AG04450 (cell line): ENCODE measurements at places on chromosomes 12 and 14.

DNA sequence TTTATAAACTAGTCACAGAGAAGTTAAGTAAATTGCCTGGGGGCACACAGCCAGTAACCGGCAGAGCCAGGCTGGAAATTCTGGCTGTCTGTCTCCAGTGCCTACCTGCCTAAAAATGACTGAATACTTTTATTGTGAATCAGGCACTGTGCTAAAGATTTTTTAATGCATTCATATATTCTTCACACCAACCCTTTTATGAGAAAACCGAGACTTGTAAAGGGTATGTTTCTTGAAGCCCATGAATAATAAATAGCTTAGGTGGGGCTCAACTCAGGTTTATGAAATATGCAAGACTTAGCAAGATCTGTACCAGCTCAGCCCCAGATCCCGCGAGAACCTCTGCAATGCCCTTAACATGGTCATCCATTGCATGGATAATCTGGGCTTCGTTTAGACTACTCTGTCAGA is 60.8 kb downstream of the TMCC3 start:
- no peak for DNase-seq

DNA sequence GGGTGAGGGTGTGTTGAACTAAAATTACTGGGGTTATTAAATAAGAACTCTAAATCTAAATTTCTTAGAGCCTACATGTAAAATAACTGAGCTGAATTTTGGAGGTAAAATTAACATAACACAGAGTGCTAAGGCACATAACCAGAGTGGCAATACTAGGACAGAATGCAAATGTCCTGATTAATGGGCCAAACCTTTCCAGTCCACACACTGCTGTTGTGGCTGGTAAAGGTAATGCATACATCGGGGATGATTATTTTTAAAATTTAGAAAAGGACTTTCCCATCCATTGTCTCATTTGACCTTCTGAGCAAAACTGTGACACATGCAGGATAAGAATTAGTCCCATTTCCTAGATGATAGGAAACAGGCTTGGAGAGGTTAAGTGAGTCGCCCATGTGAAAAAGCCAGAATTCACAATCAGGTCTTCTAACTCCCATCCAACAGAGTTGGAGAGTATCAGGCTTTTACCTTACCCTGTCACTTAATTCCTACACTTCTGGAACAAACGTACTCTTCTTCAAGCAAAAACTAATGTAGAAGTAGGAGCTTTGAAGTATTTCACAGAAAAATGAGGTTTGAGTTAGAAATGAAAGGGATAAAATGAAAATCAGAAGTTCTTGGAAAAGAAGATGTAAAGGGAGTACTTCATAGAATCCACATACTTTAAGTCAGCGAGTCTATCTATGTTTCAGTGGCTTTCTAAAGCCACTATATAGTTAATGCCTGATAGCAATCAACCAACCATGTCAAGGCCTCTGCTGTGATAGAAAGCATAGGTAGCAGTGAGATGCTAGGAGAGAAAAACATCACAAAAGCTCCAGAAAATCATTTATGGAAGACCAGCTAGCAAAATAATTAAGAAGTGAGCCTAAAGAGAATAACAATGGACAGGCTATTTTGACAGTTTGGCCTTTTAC is 334.9 kb upstream of the DIO2 start:
- DNase-seq = no peak

DNA sequence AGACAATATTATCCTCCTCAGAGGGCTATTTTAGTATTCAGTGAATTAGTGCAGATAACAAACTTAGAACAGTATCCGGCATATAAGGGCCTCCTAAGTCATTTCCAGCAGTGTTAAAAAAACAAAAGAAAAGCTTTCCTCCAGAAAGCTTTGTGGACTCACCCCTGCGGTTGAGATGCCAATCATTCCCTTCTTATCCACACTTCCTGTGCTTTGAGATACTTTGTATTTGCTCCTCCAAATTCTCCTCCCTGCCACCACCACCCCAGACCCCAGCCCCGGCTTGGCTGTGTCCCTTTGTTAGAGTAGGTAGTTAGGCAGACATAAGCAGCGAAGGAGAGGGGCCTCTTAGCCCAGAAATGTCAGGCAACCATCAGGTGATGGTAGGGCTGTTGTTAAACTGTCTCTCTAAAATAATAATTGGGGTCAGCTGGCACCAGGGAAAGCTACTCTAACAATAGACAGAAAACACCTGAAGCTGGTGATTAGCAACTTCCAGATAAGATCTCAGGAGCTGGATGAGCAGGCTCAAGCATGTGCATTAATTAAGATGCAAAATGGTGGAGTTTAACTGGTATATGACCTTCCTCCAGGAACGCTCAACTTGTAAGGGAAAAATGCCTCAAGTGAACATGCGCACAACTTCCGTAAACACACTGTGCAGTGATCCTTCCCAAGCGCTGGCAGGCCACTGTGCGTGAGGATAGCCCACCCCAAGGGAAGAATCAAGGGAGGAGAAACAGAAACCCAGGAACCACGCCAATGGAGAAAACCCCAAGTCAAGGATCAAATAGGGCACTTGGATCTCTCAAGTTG is 152.1 kb upstream of the EEA1 start:
- DNase-seq = no peak

- DNase-seq = no peak
Measured at GRCh38 chr14:55303691-55304145, 32.5 kb downstream of the FBXO34 start.

GRCh38 chr14:75543253-75543652 is 21.0 kb downstream of the BATF start:
- no peak for DNase-seq

GRCh38 chr14:52790011-52790755 is 1.2 kb downstream of the GNPNAT1 start:
- DNase-seq = no peak

DNA sequence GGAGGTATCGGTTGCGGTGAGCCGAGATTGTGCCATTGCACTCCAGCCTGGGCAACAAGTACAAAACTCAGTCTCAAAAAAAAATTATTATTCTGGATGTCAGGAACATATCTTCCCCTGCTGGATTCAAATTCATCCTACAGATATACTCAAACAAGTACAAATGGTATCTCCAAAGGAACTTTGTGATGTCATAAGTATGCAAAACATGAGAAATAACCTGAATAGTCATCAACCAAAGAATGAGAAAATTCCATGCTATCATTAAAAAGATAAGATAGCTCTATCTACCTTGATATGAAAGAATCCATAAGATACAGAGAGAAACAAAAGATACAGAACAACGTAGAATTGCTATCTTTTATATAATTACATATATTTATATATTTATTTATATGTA is 67.7 kb downstream of the EEA1 start:
- no peak for DNase-seq

DNA sequence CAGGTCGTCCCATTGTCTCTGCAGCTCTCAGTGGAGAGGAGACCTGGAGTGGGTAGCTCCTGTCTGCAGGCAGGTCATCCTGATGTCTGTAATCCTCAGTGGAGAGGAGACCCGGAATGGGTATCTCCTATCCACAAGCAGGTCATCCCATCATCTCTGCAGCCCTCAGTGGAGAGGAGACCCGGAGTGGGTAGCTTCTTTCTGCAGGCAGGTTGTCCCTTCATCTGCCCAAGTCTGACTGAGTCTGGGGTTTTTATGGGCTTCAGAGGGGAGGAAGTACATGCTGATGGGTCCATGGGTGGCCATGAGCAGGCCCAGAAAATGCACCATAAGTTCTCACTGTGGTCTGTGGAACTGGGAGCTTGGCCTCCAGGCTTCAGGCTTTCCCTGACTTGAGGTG is 28.9 kb upstream of the PAPLN start:
- no peak for DNase-seq
